Psoas muscle (tissue), 8 donors: ENCODE measurements at places on chromosomes 3 and 15.
A peak's percentile ranks its signal among the peaks of the same experiment; 100 is the strongest.

- no peak for DNase-seq
These were observed 14.1 kb downstream of the FYCO1 start for GRCh38 chr3:45981346-45982074.

DNA sequence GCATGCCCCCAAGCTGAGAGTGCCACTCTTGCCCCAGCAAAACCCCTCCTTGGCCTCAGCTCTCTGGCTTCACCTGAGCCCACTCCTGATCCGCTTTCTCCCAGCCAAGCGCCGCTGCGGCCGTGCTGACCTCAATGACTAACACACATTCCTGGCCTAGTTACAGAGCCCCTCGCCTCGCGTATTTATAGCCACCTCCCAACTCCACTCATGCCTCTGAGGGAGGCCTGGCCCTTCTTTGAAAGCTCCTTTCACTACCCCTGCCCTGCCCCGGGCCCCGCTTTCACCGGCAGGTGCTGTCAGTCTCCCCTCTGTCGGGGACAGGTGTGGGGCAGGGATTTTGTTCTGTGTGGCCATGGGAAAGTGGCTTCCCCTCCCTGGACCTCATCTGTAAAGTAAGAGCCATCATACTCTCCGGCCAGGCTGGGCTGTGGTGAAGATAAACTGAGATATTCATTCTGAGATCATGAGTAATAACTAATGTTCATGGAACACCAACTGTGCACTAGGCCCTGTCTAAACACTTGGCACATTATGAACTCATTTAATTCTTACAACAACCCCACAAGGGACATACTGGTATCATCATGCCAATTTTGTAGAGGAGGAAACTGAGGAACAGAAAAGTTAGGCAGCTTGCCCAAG, 13.2 kb upstream of the ATP2B2 start:
- peak; percentile 49 for DNase-seq

DNA sequence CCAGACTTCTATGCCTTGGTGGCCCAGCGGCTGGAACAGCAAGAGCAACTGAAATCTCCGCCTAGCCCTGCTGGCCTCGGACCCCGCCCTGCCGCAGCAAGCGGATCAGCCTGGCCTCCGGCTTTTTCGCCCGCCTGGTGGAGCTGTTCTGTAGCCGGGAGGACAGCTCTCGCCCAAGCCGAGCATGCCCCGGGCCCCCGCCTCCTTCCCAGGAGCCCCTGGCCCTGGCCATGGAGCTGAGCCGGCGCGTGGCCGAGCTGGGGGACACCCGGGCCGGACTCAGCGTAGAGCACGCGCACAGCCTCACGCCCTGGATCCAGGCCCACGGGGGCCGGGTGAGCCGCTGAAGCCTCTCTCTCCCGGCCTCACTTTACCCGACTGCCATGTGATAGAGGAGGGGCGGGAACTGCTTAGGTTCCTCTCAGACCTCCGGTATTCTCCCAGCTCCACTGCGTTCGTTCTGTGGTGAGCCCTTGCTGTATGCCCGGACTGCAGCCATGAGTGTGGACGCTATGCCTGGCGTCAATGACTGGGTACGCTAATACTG, 24.1 kb upstream of the MRPL3 start:
- peak; percentile 43 for DNase-seq

DNA sequence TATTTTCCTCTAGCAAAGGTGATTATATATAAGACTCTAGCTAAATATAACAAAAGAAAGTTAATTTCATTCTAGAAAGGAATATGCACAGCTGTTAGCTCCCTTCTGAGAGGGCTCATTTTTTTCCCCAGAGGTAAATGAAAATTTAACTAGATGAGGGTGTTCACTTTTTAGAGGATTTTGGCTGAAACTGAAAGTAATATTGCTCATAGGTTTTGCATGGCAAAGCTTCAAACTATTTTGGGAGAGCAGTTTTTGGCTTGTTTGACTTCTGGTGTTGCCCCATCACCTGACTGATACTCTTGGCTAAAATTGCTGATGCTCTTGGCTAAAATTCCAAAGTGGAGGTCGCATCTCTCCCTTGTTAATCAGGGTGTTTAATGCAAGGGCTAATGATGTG, 311.9 kb downstream of the EDEM1 start:
- no peak for DNase-seq

GRCh38 chr3:193261970-193262369, 20.9 kb downstream of the PLAAT1 start:
- no peak for DNase-seq

DNA sequence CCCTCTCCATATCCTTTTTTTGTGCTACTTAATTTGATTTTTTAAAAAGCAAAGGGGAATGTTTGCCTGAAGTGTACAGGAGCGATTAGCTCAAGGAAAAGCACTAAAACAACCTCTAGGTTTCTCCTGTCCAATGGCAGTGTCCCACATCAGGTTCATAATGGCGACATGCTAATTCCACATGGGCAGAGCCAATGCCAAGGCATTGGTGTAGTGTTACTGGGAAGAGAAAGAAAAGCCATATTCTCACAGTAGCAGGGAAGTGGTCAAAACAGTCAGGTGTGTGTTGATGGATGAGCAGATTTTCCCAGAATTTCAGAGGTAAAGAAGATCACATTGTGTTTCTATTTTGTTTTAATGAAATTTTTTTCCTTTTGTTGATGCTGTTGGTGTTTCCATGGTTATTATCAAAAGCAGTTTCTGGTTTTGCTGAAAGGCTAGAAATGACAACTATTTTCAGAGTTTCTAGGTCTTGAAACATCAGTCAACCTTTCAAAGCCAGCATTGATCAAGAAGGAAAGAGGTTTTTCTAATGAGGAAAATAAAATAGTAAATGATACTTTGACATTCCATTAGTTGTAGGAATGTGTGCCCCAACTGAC, 65.2 kb downstream of the FNDC3B start:
- DNase-seq = no peak

DNA sequence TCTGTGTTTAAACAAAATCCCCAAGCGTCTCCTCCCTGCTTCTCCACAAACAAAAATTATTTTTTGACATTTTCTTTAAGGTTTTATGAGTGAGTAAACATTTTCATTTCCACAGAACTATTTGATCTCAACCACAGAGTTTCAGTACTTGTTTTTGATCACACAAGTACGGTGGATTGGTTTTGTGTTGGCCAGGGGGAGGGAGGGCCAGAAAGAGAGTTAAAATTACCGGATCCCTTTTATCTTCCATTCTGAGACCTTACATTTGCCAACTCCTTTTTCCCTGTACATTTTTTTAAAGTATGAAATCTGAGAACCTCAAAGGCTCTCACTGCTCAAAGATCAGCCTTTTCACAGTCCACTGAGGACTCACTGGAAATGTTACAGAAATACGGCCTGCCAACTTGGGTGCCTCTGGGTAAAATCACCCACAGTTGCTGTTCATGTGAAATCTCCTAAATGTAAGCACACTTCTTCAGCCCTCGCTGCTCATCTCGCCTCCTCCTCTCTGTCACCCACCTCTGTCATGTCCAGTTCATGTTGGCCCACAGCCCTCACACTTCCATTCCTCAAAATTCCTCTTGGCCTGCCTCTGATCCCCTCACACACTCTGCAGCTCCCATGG, 1.7 kb downstream of the HOMER2 start:
- no peak for DNase-seq

GRCh38 chr3:39237027-39237426, 42.8 kb downstream of the CX3CR1 start:
- no peak for DNase-seq

DNA sequence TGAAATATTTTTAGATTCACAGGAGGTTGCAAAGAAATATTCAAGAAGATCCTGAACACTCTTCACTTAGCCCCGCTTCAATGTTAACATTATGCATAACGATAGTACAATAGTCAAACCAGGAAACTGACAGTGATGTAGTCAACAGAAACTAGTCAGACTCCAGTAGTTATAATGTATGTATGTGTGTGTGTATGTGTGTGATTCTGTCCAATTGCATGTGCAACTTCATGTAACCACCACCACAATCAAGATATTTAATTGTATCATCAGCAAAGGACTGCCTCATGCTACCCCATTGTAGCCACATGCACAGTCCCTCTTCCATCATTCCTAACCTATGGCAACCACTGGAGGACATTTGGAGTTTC, 77.9 kb downstream of the APBA2 start:
- DNase-seq = no peak

GRCh38 chr15:40320931-40321371, 2.5 kb upstream of the INAFM2 start:
- DNase-seq = no peak

DNA sequence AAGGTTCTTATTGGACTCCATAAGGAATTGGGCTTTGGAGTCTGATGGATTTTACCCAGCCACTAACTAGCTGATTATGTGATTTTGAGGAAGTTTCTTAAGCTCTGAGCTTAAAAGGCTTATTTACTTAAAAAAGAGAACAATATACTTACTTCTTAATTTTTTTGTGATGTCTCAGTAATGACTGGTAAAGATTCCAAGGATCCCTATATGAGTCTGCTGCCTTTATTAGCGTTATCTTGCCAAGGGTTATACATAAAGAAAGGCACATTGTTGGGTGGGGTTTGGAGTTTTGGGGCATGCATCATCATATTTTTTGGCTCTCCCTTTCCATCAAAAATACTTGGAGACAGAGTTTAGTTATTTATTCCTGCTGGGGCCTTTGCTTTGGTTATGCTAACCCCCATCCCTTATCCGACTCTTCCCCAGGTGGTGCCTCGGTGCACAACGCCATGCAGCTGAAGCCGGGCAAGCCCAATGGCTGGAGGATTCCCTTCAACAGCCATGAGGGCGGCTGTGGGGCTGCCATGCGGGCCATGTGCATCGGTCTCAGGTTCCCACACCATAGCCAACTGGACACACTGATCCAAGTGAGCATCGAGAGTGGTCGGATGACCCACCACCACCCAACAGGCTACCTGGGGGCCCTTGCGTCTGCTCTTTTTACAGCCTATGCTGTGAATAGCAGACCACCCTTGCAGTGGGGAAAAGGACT, 6.7 kb downstream of the ADPRH start:
- DNase-seq = no peak

DNA sequence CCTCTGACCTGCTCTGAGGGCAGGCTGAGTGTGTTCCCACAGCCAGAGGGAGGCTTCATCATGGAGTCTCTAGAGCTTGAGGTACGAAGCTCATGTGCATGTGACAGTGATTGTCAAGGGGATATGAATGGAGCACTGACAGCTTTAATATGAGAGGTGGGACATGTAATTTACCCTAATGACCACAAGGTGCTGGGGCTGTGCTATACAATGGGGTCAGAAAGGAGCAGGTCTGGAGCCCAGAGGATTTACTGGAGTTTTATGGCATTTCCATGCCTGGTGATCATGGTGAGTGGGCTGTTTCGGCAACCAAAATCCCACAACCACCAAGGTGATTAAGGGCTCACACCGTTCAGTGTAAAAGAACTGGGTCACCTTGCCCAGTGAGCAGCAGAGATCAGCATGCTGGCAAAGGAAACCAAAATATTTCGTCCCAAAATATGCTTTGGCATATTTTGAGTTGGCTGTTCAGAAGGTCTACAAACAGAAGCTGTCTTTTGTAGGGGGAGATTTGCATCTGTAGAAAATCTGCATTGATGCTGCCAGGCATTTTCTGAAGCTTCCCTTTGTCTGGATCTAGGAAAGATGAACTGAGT, 40.1 kb upstream of the RASGRF1 start:
- no peak for DNase-seq

- no peak for DNase-seq
These were observed 45.5 kb downstream of the NEK11 start for GRCh38 chr3:131072099-131072559.

DNA sequence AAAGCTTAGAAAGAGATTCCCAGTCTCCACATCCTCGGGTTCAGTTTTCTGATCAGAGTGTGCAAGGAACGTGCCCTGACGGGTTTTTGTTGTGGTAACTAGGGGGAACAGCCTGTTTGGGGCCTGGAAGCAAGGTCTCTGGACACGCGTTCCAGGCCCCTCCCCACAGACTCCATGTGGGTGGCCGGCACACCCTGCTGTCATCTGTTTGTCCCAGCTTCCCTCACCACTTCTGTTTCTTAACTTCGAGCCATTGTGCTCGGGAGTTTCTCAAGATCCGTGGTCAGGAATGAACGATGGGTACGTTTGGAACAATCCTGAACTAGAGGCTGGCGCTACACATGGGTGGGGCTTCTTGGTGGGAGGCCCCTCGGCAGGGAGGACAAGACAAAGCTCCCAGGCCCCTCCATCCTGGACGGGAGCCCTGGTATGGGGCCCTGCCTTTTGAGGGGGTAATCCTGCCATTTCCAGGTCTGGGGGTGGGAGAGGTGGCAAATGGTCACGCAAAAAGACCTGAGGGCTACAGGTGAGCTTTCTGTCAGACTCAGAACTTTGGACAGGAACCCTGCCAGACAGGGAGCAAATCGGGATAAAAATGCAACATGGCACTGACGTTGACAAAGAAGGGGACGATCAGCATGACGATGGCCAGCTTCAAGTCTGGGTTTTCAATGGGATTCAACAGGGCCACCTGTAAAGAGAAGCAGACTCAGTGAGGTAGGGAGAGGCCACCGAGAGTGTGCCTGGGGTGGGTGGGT, 8.5 kb upstream of the MUSTN1 start:
- DNase-seq = peak; percentile 70

GRCh38 chr3:78734048-78734637, 1033.7 kb downstream of the ROBO1 start:
- no peak for DNase-seq

GRCh38 chr15:39511916-39512260, 69.0 kb upstream of the THBS1 start:
- DNase-seq = no peak

- no peak for DNase-seq
These were observed 2.5 kb downstream of the SLC22A13 start for GRCh38 chr3:38268087-38268486.

DNA sequence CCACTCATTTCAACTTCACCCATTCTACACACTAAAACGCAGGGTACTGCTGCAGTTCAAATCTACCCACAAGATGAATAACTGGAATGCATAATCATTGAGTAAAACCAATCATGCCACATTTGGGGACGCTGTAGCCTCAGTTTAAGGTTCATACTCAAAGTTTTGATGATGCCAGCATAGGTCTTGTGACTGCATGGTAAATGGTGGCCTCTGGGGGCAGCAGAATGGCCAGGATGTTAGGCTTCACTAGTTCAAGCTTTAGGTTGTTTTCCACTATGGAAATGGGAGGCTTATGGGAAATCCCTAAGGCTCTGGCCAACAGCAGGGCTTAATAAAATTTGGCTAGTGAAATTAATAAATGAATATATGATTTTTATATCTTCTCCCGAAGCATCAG, 104.3 kb upstream of the TSC22D2 start:
- no peak for DNase-seq

GRCh38 chr15:68730471-68730919, 90.2 kb downstream of the ANP32A start:
- DNase-seq = peak; percentile 52

DNA sequence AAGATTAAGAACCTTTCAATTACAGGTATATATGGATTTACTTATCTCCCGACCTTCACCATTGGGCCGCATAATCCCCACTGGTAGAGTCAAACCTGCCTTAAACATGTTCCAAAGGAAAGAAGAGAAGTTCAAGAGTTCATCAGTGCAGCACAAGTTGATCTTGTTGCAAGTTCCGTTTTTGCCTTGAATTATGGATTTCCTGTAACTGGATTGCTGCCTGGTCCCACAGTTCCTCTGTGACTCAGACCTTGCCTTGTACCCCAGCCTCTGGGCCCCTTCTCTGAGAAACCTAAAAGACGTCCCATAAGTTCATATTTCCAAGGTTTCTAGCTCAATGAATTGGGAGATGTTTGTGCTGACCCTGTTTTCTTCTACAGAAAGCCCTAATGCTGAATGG, 112.5 kb upstream of the THBS1 start:
- DNase-seq = no peak
